HFFc6 (cell line): ENCODE measurements at places on chromosomes 7 and 10. TPM values are rescaled to one million over a fixed set of nuclear protein-coding genes. Genes with fewer than 3 reads are reported as not detected.

DNA sequence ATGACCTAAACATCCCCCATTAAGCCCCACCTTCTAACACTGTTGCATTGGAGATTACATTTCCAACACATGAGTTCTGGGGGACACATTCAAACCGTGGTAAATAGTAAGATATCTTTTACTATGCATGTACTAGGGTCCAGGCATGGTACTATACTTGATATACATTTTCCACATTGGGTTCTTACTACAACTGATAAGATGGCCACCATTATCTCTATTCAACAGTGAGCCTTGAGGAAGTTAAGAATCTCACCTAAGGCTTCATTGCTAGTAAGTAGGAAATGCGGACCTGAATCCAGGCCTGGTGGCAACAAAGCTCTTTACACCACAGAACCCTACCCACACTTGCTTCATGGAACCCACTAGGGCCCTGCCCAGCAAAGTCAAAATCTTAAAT lies 5.7 kb downstream of the PANK1 start:
- DNase-seq, result no peak

DNA sequence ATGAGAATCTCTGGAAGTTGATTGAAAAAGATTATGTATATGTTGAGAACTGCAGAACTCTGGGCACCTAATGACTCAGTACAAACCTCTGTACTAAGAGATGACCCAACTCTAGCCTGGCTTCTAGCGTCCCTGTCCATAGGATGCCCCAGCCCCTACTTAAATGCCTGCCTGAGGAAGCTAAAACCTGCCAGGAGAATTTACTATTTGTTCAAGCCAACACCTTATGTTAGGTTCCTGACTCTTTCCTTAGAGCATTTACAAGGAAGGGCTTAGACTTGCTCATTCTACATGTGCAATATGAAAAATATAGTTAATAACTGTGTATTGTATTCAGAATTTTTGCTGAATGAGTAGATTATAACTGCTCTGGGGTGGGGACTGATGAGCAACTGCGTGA lies 37.5 kb upstream of the AOAH start:
- no peak for DNase-seq

- DNase-seq, result no peak
These were observed 196.5 kb downstream of the HERPUD2 start for GRCh38 chr7:35498416-35498815.

DNA sequence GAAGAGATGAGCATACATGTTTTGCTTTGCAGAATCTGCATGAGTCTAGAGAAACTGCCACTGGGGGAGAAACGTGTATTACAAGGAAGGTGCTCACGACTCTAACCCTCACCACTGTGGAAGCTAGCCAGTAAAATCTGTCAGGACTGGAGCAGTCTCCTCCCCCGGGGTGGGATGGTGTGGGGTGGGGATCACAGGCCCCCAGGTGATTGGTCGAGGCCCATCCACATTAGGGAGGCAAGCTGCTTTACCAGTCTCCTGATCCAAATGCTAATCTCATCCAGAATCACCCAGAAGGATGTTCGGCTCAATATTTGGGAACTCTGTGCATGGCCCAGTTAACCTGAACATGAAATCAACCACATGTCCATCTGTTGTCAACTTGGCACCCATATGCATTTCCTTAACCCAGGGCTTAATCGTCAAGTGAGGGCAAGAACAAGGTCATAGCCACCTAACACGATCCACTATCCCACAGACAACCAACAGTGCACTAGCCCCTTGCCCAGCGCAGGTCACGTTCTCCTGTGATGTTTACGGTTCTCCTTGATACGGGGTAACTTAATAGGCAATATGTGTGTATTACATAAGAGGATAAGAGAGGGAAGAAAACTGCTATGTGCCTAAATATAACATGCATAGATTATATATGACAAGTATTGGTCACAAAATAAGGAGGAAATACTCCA lies 40.8 kb downstream of the DNAJB6 start:
- DNase-seq, result no peak

- no peak for DNase-seq
These were observed 46.5 kb downstream of the TFEC start for GRCh38 chr7:115984105-115984504.

DNA sequence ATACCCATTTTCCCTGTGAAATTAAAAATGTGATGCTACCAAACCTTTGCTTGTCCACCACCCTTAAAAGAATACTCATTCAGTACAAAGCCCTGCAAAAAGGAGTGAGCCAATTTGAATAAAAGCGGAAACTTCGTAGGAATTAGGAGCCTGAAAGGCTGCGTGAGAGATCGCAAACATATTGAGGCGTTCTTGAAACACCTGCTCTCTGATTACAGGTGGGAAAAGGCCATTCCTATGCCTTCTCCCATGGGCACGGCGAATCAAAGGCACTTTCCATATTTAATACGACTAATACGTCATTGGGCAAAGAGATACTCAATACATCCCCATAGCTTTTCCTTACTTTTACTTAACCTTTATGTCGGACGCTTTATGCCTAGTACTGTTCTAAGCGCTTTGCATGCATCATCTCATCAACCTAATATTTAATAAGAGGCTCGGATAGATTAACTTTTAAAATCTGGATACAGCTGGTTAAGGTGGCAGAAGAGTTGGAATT lies 30.9 kb upstream of the KMT2E start:
- DNase-seq, result no peak

DNA sequence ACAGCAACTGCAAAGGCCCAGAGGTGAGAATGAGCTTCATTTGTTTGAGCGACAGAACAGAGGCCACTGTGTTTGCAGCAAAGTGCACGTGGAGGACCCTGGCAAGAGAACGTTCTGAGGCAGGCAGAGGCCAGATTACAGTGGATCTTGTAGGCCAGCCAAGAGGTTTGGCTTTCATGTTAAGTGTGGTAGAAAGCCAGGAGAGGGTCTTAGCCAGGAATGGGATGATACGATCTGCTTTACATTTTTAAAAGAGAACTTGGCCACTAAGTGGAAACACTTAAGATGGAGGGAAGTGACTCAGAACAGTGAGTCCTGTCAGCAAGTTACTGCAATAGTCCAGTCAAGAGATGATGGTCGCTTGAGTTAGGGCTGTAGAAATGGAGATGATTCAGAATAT lies 4.6 kb downstream of the CCDC136 start:
- peak; percentile 67 for DNase-seq

GRCh38 chr7:101068401-101068800 lies 16.9 kb upstream of the TRIM56 start:
- DNase-seq, result no peak

- DNase-seq, result no peak
These were observed 100.1 kb downstream of the ZRANB1 start for GRCh38 chr10:125041856-125042506.

DNA sequence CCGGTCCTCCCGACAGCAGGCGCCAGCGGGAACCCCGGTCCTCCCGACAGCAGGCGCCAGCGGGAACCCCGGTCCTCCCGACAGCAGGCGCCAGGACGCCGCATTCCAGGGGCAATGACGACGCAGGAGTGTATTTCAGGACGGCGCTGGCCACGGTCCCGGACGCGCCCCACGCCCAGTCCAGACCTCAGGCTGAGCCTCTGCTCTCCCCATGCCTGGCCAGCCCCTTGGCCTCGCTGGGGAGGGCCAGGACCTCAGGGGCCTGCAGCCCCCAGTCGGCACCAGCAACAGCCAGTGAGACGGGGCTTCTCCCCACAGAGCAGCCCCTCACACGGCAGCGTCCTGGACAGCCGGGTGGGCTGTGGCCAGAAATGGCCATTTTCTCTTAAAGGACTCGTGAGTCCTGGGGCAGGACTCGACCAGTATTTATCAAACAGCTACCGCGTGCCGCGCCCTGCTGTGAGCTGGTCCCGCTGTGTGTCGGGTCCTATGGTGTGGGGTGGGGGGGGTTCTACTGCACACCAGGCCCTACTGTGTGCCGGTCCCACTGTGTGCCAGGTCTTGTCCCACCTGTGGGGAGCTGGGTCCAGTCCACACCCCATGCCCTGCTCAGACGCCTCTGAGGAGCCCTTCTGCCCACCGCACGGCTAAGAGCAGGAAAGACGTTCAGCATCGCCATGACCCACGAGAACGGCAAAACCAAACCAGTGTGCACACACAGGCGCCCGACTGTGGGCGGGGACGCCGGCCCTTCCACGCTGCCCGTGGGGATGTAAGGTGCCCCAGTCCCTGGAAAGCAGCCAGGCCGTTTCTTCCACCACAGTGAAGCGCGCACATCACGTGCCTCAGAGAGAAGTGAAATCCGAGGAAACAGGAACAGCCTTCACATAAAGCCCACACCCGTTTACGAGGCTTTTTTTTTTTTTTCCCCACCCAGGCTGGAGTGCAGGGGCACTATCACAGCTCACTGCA lies 33.3 kb downstream of the GET4 start:
- peak; percentile 45 for DNase-seq

- no peak for DNase-seq
These were observed 119.4 kb downstream of the VIPR2 start for GRCh38 chr7:159025161-159025779.

GRCh38 chr10:201328-201771 lies 66.1 kb downstream of the ZMYND11 start:
- DNase-seq, result peak; percentile 25

DNA sequence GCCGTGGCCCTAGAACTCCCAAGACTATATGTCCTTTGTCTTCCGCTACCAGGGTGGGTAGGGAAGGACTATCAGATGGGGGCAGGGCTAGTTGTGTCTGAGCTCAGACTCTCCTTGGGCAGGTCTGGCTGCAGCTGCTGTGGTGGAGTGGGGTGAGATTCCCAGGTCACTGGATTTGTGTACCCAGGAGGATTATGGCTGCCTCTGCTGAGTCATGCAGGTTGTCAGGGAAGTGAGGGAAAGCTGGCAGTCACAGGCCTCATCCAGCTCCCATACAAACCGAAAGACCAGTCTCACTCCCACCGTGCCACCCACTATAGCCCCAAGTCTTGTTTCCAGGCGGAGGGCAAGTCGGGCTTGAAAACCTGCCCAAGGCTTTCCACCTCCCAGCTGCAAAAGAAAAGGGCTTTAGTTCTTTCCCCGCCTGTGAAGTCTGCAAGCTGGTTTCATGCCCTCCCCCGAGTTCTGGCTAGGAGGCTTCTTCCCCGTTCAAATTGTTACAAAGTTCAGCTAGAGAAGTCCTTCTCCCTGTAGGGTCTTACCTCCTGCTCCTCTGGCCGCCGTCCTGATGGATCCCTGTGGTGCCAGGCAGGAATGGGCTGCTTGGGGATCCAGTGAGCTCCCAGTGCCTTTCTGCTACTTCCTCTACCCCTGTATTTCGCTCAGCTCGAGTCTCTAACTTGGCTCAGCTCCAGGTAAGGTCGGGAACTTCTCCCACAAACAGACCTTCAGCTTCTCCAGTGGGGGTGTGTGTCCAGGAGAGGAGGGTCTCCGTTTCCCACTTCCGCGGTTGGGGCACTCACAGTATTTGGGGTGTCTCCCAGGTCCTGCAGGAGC lies 106.8 kb upstream of the FGL2 start:
- no peak for DNase-seq

DNA sequence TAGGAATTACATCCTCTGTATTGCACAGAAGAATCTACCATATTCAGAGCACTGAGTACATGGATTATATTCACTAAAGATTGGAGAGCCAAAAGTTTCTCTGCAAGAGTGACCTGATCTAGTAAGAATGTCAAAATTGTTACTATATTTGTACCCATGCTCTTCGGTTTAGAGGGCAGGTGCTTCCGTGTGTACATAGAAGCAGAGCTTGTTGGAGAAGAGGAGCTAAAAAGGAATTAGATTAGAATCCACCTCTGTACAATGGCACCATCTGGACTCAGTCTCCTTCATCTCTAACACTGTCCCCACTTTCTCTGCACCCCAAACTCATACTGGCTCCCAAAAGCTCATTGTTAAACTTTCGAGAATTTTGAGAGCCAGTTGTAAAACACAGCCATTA lies 8.3 kb downstream of the CALD1 start:
- DNase-seq, result no peak

- no peak for DNase-seq
These were observed 401.9 kb upstream of the MKI67 start for GRCh38 chr10:128528167-128528566.

DNA sequence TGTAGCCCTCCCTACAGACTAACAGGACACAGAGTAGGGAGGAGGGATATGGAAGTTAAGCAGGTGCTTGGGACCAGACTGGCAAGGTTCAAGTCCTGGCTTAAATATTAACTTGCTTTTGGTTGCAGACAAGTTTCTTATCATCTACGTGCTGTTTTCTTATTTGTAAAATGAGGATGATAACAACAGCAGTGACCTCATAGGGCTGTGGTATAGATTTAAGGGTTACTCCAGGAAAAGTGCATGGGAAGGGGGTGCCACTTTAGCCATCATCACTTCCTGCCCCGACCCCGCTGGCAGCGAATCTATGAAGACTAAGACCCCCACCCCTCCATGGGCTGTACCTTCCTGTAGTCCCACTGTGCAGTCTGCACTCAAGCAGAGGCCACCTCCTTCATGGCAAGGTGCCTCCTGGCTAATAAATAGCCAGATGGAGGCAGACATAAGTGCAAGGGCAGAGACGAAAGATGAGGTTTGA lies 250.2 kb downstream of the COBL start:
- no peak for DNase-seq

DNA sequence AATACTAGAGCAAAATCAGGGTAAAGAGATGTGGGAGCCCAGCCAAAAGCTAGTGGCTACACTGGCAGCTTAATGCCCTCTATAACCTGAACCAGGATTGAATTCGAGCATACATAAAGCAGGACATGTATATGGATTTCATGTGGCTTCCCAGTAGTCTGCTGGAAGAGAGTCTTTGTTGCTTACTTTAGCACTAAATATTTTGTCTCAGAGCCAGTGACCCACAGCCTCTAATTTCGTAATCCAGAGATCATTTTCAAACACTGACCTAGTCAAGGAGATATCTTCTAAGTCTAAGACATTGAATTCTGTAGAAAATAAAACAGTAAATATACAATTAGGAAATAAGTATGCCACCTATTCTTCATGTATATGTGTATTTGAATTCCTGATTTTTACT lies 64.2 kb upstream of the GNAI1 start:
- no peak for DNase-seq

DNA sequence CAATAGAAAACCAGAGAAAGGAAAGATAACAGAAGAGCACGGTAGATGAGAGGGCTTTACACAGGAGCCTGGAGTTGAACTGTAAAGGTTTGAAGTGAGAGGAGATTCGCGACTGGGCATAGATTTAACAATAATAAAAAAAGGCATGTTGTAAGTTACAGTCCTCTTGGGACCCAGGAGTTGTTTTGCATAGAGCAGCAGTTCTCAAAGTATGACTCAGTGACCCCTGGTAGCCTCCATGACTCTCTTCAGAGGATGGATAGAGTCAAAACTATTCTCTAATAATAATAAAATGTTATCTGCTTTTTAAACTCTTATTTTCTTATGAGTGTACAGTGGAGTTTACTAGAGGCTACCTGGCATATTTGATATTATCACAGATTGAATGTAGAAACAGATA lies 262.3 kb downstream of the SORCS3 start:
- no peak for DNase-seq

- no peak for DNase-seq
These were observed 58.9 kb upstream of the ADO start for GRCh38 chr10:62745581-62745980.

Gene DPYSL4
- 0.21 to 2.6 TPM (median 2.4 TPM) in 3 replicates for total RNA-seq

Gene CACNA2D1
- total RNA-seq, result 33.9 to 43.6 TPM (median 38.0 TPM) in 3 replicates

Gene DTX2
- 11.1 to 12.4 TPM (median 11.9 TPM) in 3 replicates for total RNA-seq

Gene TMEM213
- not detected in 2 replicates for total RNA-seq

Gene LOXL4
- 28.0 to 57.4 TPM (median 52.1 TPM) in 3 replicates for total RNA-seq

Gene CALHM3
- 0.09 TPM in 1 of 3 replicates, not detected in the others for total RNA-seq

Gene DDIT4
- total RNA-seq, result 28.3 to 32.0 TPM (median 29.7 TPM) in 3 replicates

Gene CFAP70
- total RNA-seq, result 0.22 to 0.39 TPM (median 0.27 TPM) in 3 replicates

Gene PDE6C
- not detected in 2 replicates for total RNA-seq

Gene KAZALD1
- total RNA-seq, result 14.5 to 21.2 TPM (median 16.6 TPM) in 3 replicates

Gene HTR5A
- total RNA-seq, result not detected in 2 replicates
